ENCODE measurements at places on chromosomes 1 and 21. TPM values are rescaled to one million over a fixed set of nuclear protein-coding genes. Genes with fewer than 3 reads are reported as not detected.

DNA sequence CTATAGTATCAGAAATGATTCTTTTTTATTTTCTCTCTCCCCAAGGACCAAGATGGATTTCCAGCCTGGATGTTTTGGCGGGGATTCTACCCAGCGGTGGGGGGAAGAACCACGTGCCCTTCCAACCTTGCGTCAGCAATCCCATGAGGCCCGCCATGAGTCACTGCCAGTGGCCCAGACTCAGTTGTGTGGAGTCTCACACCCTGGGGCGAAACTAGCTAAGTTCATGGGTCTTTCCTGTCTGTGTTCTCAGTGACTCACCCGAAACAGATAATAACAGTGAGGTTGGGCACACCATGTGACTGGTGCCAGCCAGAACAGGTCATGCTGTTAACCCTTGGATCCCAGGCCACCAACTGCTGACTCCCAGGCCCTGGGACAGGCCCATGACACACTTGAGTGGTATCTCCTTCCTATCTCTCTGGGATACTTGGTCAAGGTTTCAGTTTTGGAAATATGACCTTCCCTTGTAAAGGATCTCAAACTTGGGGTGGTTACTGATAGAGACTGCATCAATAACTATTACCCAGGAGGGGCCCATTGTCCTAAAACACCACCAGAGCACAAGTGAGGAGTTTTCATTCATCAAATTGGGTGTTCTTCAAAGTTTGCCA lies 98.0 kb upstream of the DUSP10 start:
- peak; percentile 51 for DNase-seq

The ERICH3 gene
- not detected for polyA plus RNA-seq

DNA sequence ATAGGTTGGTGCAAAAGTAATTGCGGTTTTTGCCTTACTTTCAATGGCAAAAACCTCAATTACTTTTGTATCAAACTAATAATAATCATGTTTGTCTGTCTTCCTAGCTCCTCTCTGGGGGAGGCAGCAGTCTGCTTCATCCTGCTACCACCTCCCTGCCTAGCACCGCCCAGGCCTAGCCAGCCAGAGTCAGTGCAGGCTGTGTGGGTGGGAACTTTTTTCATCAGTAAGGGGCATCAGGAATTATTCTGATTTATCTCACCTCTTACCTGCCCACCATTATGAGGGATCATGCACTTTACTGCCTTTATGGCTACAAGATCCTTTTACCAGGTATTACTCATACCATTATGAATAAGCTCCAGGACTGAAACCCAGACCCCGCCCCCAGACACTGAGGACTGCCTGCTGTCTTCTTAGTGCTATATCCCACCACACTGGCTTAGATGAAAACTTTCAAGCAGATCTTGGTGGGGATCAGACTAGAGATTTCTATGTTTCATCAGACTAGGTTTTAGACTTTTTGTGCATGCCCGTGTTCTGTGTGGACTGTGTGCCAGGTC lies 116.4 kb downstream of the PBX1 start:
- DNase-seq = no peak

The LAX1 gene
- polyA plus RNA-seq = not detected

DNA sequence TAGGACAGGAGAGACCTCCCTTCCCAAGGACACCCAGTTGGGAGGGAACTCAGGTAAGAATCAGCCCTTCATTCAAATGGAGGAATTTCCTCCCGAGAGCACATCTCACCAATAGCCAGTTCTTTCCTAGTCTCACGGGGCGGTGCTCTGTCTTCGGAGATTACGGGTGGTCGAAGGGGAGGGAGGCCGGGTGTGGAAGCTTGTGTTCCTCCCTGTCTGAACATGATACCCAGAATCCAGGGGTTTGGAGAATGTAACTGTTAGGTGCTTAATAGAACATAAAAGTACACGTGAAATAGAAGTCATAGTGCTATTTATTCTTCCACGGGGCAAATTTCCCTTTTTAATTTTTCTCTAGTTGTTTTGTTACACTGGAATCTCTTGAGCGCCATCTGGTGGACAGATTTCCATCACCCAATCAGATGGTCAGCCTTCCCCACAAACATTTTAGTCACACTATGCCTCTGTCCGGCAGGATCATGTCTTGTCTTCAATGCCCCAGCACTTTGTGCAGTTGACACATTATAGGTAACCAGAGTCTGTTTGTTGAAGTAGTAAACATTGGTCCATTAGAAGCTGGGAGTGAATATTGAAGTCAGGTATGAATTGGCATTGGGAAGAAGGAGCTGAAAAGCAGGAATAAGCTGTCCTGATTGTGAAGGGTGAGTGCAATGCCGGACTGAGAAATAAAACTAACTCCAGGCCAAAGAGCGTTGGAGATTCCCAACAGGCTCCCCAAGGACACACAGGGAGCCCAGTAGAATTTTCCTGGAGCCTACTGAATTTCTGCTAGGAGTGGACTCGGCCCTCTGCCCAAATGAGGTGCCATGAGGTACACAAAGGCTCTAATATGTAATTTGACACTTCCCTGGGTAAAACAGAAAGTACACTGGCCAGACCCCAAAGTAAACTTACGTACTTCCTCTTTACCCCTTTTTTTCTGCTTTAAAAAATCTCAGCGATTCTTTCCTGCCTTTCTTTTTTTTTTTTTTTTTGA lies 27.6 kb upstream of the ZNF697 start:
- DNase-seq = peak; percentile 76

The DCST1 gene
- not detected for polyA plus RNA-seq

DNA sequence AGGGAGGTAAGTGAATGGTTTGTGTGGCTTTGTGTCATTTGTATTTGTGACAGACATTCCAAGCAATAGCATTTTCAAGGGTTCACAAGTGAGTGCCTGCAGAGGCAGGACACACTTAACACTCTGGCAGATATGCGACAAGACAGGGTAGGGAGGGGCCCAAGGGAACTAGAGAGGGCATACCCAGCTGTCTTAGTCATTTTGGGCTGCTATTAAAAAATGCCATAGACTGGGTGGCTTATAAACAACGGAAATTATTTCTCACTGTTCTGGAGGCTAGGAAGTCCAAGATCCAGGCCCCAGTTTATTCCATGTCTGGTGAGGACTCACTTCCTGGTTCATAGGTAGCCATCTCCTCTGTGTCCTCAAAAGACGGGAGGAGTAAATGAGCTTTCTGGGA lies 137.4 kb downstream of the FGGY start:
- peak; percentile 52 for DNase-seq

DNA sequence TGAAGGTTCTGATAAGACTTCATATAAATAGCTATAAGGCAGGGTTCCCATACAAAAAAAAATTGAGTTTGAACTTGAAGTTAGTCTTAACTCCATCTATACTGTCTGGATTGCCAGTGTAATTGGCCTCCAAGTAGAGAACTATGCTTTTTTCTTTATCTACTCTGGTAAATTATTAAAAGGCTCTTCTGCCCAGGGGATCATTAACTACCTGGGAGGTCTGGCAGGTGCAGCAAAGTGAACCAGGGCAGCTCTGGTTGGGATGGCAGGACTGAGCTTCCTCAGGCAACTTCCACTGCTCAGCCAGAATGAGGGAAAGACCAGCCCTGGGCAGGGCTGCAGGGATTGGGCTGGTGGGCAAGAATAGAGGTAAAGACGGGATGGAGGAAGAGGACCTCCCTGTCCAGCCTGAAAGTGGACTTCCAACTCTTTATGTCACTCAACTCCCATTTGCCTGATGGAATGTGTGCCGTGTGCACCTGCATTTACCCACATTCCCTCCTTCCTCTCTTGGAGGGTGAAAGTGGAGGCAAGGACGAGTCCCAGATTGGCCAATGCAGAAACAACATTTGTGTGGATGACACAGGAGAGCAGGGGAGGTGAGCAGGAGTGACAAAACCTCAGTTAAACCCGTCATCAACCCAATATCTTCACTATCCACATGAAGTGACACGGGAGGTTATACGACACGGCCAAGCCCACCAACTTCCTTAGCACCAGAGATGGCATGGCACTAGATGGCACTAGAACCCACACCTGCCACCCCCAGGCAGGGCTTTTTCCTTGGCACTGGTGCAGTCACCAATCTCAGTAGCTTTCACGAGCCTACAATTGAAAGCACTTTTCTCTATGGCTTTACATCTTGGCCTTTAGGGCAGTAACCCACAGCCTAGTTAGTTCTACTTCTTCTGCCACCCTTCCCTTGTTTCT lies 25.2 kb downstream of the CCN1 start:
- no peak for DNase-seq

DNA sequence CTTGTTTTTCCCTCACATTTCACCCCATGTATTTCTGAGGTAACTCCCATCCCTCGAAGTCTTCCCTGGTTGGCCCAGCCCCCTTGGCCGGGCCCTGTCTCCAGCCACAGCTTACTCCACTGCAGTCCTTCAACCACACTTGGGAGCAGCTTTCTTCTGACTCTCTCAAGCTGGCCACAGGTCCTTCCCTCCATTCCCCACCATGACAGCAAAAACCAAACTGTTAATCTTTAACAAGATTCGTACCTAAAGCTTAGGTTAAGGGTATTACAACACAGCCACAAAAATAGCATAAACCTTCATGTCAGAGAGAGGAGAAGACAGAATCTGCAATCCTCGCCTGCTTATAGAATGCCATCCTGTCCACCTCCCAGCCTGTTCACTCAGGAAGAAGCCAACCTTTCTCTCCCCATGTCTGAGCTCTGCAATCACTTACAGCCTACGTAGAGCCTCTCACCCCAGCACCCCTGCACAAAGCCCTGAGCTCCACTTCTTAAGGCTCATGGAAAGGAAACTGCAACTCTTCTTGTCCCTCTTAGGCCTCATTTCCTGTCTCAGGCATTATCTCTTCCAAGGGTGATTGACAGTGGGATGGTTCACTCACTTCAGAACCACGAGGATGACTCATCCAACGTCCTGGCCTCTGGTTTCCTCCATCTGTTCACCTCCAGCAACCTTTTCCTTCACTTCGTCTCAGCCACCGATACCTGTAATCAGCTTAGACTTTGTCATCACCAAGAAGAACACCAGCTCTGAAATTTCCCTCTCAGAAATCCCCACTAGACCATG lies 72.8 kb downstream of the CD2 start:
- no peak for DNase-seq
